Ovary (tissue), 10 donors: ENCODE measurements at places on chromosomes 2 and 18.

- DNase-seq = no peak
These were observed 34.2 kb downstream of the GKN2 start for GRCh38 chr2:68918497-68918896.

DNA sequence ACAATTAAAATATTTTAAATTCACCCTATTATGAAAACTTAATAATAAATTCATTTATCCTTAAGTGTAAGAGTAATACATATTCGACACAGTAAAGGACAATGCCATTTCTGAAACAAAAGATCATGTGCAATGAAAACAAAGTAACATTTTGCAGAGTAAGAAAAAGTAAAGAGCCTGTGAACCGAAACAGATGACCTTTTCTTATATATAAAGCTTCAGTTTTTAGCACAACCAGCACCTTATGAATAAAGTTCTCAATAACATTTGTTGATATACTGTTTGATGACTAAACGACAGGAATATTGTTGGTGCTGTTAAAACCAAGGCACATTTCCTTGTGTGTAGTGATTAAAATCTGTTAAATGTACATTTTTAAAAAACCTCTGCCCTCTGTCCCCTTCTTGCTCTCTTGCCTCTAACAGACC is 1.5 kb downstream of the PELI1 start:
- no peak for DNase-seq

DNA sequence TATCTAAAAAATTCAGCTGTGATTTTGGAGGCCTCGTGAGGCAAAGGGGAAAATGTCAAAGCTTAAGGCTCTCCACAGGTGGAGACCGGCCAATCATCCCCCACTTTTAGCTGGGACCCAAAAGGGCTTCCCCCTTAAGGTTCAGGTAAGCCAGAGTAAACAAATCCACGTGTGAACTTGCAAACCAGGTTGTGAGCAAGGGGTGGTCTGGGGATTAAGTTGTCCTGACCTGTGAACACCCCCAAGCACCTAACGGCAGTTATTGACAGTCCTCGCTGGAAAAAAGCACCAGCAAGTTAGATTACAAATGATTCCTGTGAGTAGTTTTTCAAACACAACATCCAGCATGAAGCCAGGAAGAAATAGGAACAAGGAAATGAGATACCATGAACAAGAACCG is 42.9 kb downstream of the MYO7B start:
- DNase-seq = no peak

- DNase-seq = no peak
These were observed 27.5 kb downstream of the INPP4A start for GRCh38 chr2:98472132-98472650.
